ENCODE measurements at places on chromosomes 1 and 21. TPM values are rescaled to one million over a fixed set of nuclear protein-coding genes. Genes with fewer than 3 reads are reported as not detected.

LINGO4 gene
- total RNA-seq, result not detected

FCGR2B gene
- 0.18 TPM for total RNA-seq

- no peak for DNase-seq
Measured at GRCh38 chr21:38280454-38280853, 23.7 kb downstream of the KCNJ15 start.

DNA sequence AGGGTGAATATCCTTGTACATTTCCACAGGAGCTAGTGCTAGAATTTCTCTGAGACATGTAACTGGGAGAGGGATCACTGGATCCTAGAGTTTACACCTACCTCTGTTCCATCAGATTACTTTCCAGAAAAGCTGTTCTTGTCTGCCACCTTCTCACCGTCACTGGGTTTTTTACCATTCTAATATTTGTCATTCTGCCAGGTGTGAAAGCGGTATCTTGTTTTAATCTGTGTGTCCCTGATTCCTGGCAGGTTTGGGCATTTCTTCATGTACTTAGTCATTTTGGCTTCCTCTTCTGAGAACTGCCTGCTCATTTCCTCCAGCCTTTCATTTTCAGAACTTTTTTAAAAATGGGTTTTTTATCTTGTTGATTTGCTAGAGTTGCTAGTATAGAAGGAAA, 5.1 kb downstream of the PMF1 start:
- DNase-seq, result no peak

- DNase-seq, result no peak
Measured at GRCh38 chr1:94919241-94920030, 7.5 kb downstream of the CNN3 start.
